ENCODE measurements at places on chromosomes 5 and 9. TPM values are rescaled to one million over a fixed set of nuclear protein-coding genes. Genes with fewer than 3 reads are reported as not detected.

The ABL1 gene
- 66.1 TPM for total RNA-seq

The NTRK2 gene
- not detected for total RNA-seq

The ABO gene
- total RNA-seq, result not detected

The TERT gene
- total RNA-seq, result not detected

The PMPCA gene
- 102 TPM for total RNA-seq

The PKD2L2 gene
- total RNA-seq, result not detected

The EQTN gene
- total RNA-seq, result not detected

The ZBED3 gene
- 0.54 TPM for total RNA-seq

The FBP1 gene
- total RNA-seq, result not detected

The AK8 gene
- total RNA-seq, result 1.0 TPM

The LCN15 gene
- total RNA-seq, result not detected

The FAM81B gene
- total RNA-seq, result not detected

The SERF1A gene
- 15.3 TPM for total RNA-seq

The FOXD4L3 gene
- not detected for total RNA-seq

The NME5 gene
- not detected for total RNA-seq

The PCDHGA10 gene
- 11.1 TPM for total RNA-seq

The MAML1 gene
- total RNA-seq, result 8.0 TPM

The ZDHHC11 gene
- 0.65 TPM for total RNA-seq

The FBLL1 gene
- 1.3 TPM for total RNA-seq

The CREB3 gene
- 111 TPM for total RNA-seq

The ANKRD31 gene
- total RNA-seq, result not detected

The POLK gene
- 25.7 TPM for total RNA-seq

The CDK5RAP2 gene
- total RNA-seq, result 77.0 TPM

The NFIL3 gene
- 11.3 TPM for total RNA-seq

The GLIPR2 gene
- total RNA-seq, result 27.5 TPM

The N4BP3 gene
- 0.32 TPM for total RNA-seq

The ALDH1A1 gene
- not detected for total RNA-seq

The TJP2 gene
- total RNA-seq, result 8.6 TPM

The SV2C gene
- total RNA-seq, result not detected

The ACTBL2 gene
- 0.11 TPM for total RNA-seq

The STPG3 gene
- total RNA-seq, result not detected

The ELOVL7 gene
- not detected for total RNA-seq

The SHOC1 gene
- not detected for total RNA-seq

The CARTPT gene
- not detected for total RNA-seq

The ERAP2 gene
- 1.8 TPM for total RNA-seq

The CCL27 gene
- not detected for total RNA-seq

The C5orf58 gene
- not detected for total RNA-seq

The SLCO6A1 gene
- total RNA-seq, result not detected

The NUTM2G gene
- not detected for total RNA-seq

The F12 gene
- total RNA-seq, result 0.43 TPM

The SPOCK1 gene
- total RNA-seq, result 238 TPM

The TMEM215 gene
- not detected for total RNA-seq

The NEUROG1 gene
- total RNA-seq, result not detected

The CTNNA1 gene
- total RNA-seq, result 393 TPM

The DEPDC1B gene
- 8.5 TPM for total RNA-seq

The DNM1 gene
- 12.1 TPM for total RNA-seq

The ZNG1F gene
- 2.2 TPM for total RNA-seq

The MLANA gene
- total RNA-seq, result not detected

The MARCHF3 gene
- total RNA-seq, result 4.8 TPM

The MCCC2 gene
- total RNA-seq, result 23.9 TPM

The MAMDC2 gene
- total RNA-seq, result not detected

The WDR38 gene
- not detected for total RNA-seq

The C6 gene
- total RNA-seq, result not detected

The DIPK1B gene
- not detected for total RNA-seq

The TMEM174 gene
- not detected for total RNA-seq

The BARX1 gene
- not detected for total RNA-seq

The PRR16 gene
- 33.0 TPM for total RNA-seq

The KLF9 gene
- total RNA-seq, result 14.3 TPM
